NCI-H774 (cell line): ENCODE measurements at places on chromosomes 16 and 17.

DNA sequence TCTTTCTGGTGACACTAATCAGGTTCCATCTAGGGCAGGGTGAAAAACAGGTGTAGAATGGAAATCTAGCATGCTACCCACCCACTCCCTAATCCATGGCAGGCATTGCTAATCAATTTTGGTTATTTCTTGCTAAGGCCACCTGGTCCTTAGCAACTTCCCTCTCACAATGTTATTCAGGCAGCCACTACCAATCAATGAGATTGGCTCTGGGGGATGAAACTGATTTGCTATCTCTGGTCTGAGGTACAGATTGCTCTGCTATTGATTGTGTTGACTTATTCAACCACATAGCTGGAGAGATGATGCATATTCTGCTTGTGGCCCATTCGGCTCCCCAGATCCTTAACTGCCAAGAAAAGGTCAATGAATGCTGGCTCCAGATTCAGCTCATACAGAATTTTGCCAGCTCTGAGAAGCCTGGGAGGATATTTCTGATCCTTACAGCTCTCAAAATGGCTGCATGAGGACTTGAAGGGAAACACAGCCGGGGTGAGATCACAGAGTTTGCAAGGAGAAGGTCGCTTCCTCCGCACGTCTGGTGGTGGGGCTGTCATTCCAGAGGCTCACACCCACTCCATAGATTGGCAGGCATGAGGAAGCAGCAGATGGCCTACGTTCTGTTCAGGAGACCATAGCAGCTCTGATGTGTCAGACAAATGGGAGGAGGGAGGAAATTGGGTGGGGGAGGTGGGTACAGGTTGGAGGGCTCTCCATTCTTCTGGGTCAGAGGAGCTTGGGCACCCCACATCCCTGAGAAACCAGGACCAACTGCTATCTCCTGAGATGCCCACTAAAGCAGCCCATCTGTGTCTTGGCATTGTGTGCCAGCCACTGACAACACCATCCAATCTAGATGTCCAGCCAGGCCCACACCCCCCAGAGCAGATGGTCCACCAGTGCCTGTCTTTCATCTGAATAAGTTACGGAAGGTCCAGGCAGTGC is 22.3 kb downstream of the SEZ6 start:
- no peak for DNase-seq

DNA sequence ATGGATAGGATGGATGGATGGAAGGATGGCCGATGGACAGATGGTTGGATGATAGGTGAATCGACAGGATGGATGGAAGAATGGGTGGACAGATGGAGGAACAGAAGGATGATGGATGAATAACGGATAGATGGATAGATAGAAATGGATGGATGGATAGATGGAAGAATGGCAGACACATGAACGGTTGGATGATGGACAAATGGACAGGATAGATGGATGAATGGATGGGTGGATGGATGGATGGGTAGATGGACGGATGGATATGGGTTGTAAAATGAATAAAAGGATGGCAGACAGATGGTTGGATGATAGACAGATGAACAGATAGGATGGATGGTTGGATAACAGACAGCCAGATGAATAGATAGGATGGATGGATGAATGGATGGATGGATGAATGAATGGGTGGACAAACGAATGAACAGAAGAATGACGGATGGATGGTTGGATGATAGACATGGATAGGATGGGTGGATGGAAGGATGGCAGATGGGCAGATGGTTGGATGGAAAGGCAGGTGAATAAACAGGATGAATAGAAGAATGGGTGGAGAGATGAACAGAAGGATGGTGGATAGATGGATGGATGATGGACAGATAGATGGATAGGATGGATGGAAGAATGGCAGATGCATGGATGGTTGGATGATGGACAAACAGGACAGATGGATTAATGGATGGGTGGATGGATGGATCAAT is 55.9 kb downstream of the DYNLRB2 start:
- DNase-seq = no peak

GRCh38 chr16:28569021-28569420 is 15.3 kb downstream of the SGF29 start:
- DNase-seq = no peak

GRCh38 chr16:87057951-87058560 is 259.1 kb downstream of the C16orf95 start:
- no peak for DNase-seq

GRCh38 chr17:34527908-34528470 is 51.4 kb upstream of the TMEM132E start:
- no peak for DNase-seq

DNA sequence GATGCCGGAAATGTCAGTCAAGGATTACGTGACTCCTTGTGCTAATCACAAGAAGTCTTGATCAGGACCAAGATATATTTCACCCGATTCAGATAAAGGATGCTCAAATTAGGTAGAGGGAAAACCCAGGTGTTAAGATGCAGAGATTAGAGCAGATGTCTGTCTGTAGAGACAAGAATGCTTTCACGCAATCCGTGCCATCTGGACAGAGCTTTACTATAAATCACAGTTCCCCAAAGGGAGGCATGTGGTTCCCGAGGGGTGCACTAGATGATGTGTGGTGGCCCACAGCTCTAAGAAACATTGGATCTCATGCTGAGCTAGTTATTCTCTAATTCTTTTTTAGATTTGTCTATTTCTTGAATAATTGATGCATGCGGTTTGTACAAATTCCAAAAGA is 9.8 kb upstream of the MAP3K14 start:
- no peak for DNase-seq

GRCh38 chr17:55546991-55547664 is 35.9 kb upstream of the SMIM36 start:
- DNase-seq = no peak

GRCh38 chr16:78496189-78496588 is 396.7 kb downstream of the WWOX start:
- DNase-seq = no peak

DNA sequence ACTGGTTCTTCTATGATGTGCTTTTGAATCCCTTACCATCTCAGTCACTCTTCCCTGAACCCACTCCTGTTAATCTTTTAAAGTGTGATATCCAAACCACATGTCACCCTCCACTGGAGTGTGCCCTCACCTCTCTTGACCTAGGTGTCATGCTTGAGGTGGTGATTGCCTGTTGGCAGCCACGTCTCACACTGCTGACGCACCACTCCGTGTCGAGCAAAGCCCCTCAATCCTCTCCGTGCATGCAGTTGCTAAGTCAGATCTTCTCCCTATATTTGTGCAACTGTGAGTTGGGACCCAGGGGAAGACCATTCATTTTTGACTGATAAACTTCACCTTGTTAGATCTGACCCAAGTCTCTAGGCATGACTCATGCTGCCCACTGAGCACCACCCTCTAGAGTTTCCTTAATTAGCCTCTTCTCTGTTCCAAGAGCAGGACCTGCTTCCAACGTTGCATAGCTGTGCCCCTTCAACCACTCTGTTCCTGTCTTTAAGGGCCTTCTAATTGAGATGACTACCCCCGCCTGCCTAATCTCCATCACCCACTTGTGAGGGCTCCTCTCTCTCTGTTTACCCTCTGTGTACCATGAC is 2.7 kb downstream of the MYH13 start:
- DNase-seq = no peak

GRCh38 chr17:32602396-32602795 is 115.6 kb downstream of the CDK5R1 start:
- no peak for DNase-seq

DNA sequence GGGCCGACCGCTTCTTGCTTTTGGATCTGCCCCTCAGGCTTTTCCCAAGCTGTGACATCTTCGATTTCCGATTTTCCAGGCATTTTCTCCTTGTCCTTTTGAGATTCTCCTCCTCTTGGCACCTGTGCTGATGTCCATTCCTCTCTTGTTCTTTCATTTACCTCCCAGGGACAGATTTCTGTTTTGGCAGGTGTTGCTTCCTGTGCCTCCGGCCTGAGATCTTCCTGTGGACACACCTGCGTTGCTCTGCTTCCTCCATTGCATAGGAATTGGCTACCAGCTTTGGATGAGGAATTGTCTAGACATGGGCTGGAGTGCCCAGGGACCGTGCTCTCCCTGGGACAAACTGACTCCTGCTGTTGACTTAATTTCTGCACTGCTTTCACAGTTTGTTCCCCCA is 15.1 kb downstream of the GPR179 start:
- DNase-seq = no peak

- peak; percentile 8 for DNase-seq
Observed at GRCh38 chr16:70685938-70686375, at the start of gene MTSS2. TSS of gene MTSS2 (minus strand) at chr16:70686053. CDS start at chr16:70685791, 262 bp downstream.

DNA sequence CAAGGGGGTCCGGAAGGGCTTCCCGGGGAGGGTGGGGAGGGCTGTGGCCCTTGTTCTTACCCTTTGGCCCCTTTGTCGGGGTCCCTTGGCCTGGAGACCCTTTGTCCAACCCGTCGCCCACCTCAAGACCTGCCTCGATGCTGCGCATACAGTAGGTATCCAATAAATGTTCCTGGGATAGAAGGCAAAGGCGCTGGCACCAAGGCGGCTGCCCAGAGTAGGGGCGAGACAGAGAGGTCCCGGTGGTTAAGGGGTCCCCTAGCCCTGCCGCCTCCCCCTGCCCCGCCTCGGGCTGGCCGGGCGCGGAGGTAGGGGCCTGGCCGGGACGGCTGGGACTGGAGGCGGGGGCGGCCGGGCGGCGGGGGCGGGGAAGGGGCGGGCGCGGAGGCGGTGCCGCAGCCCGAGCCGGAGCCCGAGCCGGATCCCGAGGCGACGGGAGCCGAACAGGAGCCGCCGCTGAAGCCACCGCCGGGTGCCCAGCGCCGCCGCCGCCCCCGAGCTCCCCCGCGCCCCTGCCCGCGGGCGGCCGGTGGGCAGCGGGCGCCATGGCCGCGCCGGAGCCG is at the start of gene NHERF2:
TSS of gene NHERF2 (plus strand) at position 442 of the 563 bp plus-strand sequence. CDS start at position 546, 104 bp downstream.
- no peak for DNase-seq

GRCh38 chr17:8867361-8867981 is at the start of gene PIK3R6:
TSS of gene PIK3R6 (minus strand) at chr17:8867674. CDS start at chr17:8849794, 17,880 bp downstream.
- DNase-seq = no peak

DNA sequence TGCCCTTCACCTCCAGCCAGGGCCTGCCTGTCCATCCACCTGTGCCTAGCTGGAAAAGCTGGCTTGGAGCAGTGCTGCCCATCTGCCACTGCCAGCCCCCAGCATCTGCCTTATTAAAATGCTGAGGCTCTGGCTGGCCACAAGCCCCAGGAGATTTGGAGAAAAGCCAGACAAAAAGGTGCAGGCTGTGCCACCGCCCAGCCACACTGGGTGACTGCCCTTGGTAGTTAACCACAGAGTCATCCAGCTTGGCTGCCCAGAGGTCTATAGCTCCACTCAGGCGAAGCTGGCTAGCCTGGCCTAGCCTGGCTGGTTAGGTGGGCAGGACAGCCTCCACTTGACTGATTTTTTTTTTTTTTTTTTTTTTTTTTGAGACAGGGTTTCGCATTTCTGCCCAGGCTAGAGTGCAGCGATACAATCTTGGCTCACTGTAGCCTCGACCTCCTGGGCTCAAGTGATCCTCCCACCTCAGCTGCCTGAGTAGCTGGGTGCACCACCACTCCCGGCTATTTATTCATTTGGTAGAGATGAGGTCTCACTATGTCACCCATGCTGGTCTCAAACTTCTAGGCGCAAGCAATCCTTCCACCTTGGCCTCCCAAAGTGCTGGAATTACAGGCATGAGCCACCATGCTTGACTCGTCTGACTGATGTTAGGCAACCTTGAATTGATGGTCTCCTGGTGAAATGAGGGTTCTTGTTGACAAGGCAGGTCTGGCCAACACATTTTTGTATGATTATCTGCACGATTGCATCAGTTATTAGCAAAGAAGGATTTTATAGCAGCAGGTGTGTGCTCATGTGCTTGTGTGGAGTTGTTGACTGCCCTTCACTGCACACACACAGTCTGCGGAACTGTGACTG is 103.8 kb downstream of the RAB11FIP4 start:
- DNase-seq = peak; percentile 66

- DNase-seq = no peak
Observed at GRCh38 chr16:28873543-28874201, 4.6 kb upstream of the ATP2A1 start.

DNA sequence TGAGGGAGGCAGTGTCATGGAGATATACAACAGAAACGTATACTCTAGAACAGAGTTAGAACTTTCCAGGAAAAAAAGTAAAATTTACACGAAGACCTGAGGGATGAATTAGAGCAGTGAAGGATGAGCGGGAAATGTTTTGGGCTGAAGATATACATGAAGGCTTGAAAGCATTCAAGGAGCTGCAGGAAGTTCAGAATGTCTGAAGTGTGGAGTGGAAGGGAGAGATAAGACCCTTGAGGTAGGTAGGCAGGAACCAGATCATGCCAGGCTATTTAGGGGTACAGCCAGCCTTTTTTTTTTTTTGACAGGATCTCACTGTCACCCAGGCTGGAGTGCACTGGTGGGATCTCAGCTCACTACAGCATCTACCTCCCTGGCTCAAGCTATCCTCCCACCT is 3.2 kb upstream of the NLK start:
- DNase-seq = no peak

DNA sequence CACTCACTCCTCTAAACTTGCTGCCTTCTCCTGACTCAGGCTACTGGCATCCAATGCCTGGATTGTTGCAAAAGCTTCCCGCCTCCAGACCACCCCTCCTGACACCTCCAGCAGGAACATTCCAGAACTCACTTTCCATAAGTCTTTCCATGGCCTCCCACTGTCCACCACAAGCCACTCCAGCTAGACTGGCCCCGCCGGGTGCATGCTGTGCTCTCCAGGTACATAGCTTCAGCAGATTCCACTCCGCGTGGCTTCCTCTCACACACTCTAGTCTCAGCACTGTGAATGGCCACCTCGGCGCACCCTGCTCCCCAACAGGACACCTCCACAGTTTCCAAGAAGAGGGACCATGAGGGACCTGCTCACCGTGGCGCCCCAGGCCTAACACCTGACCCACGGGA is 25.9 kb upstream of the FAAP100 start:
- DNase-seq = no peak

GRCh38 chr16:74107795-74108610 is 188.6 kb upstream of the PSMD7 start:
- no peak for DNase-seq

DNA sequence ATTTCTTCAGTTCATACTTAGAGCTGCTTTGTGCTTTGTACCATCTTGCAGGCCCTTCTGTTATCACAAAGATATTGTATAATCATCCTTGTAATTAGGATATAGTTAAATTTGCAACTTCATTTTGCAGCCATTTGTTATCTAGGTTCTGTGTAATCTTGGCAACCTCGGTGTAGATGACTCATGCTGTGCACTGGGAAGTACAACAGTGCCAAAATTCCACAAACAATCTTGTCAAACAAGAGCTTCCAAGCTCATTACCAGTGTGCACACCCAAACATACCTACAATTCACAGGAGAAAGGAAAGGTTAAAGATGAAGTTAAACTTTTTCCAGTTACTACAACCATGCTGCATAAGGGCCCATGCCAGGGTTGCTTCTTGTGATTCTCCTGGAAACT is 1231.8 kb downstream of the CDH11 start:
- DNase-seq = no peak

DNA sequence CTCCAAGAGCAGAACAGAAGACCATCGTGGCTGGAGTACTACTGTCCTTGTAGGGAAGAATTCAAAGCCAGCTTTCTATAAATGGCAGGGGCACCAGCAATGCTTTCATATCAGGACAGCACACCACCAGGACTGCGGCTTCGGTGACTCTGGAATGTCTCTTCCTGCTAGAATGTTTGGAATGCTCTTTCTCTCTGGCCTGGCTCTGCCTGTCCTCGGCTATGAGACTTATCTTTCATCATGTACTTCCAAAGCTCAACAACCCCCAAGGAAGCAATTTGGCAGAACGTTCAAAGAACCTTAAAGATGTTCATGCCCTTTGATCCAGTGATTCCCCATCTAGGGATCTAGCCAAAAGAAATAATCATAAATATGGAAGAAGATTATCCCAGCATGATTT is 52.7 kb upstream of the NOG start:
- DNase-seq = no peak
